ENCODE measurements at places on chromosomes 2 and 18.

GRCh38 chr2:120539937-120540718, 194.2 kb downstream of the INHBB start:
- DNase-seq: peak; percentile 92

DNA sequence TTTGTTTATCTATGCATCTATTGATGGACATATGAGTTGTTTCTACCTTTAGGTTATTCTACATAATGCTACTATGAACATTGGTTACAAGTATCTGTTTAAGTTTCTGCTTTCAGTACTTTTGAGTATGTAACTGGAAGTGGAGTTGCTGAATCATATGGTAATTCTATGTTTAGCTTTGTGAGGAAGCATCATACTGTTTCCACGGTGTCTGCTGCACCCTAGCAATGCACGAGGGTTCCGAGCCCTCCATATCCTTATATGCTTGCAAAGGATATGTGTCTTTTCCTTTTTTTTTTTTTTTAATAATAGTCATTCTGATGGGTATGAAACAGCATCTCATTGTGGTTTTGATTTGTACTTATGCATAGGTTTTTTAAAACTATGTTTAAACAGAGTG, 83.7 kb downstream of the FMNL2 start:
- DNase-seq: no peak

DNA sequence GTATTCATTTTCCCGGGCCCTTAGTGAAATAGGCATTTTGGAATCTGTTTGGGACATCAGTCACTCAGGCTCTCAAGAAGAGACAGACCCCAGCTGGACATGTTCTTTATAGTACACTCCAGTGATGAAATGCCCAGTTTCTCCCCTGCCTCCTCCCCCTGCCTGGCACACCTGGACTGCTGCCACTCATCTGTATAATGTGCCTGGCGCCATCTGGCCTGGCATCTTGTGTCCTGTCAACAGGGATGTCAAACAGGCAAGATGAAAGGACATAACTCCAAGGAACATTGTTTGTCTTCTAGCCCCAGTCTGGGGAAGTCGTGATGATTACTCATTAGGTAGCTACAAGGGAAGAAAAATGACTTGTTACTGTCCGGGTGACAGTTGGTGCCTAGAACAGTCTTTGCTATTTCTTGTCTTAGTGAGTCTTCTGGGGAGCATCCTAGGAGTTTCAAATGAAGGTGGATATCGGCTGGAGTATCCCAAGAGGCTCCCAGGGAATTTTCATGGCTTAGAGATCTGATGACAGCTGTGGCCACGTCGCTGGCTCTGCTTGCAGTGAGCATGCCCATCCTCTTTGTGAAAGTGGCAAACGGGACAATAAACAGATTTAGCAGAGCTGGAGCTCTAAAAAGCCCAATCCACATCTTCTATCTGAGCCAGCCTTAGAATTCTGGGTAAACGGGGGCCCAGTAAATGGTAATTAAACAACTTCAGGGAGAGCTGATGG, 153.6 kb downstream of the ALK start:
- no peak for DNase-seq

DNA sequence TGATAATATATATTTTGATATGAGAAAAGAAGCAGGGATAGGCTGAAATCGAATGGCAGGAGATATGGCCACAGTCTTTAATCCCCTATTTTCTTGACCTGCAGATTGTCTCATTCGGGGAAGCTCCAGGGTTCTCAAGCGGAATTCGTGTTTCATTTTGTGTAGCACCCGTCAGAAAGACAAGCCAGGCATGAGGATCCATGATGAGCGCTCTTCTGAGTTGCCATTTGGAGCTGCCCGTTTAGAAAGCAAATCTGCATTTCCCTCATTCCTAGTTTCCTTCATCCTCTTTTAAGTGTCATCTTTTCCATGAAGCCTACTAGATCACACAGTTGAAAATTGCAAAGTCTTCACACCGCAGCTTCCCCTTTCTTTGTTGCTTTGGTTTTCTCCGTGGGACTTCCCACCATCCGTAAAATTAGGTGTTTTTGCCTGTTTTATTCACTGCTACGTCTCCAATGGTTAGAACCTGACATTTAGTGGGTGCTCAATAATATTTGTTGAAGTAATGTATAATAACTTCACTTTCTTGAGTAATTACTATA, 16.9 kb downstream of the HNMT start:
- DNase-seq: no peak

DNA sequence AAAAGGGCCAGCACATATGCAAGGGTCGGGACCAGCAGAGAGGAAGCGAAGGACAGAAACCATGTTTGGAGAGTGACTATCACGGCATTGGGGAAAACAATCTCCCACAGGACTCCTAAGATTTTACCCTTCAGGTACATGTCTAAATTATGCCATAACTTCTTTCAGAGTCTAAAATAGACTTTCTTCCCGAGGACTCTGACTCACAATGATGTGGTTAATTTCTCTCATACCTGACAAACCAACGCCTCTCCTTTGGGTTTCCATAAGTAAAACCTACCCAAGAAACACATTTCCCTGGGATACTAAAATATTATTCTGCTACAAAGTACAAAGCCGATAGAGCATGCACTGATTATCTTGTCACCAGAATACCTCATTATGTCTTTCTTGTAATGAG, 127.8 kb upstream of the NETO1 start:
- DNase-seq: no peak

GRCh38 chr2:12816379-12817306, 99.9 kb downstream of the TRIB2 start:
- no peak for DNase-seq

DNA sequence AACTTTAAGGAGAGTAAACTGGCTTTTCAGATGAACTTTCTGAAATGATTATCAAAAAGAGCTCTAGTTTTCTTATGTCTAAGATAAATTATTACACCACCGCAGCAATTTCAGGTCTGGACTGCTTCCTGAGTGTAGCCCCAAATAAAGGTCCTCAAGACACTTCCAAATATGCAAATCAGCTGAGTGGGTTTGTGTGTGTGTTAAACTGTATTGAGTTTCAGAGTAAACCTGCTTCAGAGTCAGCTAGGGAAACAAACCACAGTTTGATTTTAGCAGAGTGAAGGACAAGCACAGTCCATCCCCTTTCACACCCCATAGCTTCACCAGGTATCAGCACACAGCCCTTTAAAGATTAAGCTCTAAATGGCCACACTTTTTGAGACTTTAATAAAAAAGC, 168.7 kb downstream of the NRXN1 start:
- DNase-seq: no peak

- no peak for DNase-seq
These were observed 83.3 kb upstream of the POMC start for GRCh38 chr2:25251422-25252273.

All from GM04503 (cell line).